ENCODE measurements at places on chromosomes 1 and 21. TPM values are rescaled to one million over a fixed set of nuclear protein-coding genes. Genes with fewer than 3 reads are reported as not detected.

The ARHGAP30 gene
- 0.07 TPM for total RNA-seq

The SLAMF7 gene
- 0.06 TPM for total RNA-seq

The GPR37L1 gene
- total RNA-seq, result 0.07 TPM

GRCh38 chr1:5493851-5494311, 498.3 kb downstream of the NPHP4 start:
- no peak for DNase-seq

DNA sequence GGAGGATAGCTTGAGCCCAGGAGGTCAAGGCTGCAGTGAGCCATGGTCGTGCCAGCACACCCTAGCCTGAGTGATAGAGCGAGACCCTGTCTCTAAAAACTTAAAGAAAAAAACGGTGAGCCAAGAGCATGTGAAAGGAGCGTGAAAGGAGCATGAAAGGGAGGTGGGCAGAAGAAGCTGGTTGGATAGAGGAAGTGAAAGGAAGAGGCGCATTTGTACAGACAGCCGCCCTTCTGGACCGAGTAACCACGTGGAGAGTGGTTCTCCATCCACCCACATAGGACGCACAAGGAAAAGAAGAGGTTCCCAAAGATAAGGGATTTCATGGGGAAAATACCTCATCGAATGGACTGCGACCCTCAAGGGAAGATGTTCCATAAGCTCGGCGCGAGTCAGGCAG, 60.4 kb upstream of the IFNAR2 start:
- no peak for DNase-seq

DNA sequence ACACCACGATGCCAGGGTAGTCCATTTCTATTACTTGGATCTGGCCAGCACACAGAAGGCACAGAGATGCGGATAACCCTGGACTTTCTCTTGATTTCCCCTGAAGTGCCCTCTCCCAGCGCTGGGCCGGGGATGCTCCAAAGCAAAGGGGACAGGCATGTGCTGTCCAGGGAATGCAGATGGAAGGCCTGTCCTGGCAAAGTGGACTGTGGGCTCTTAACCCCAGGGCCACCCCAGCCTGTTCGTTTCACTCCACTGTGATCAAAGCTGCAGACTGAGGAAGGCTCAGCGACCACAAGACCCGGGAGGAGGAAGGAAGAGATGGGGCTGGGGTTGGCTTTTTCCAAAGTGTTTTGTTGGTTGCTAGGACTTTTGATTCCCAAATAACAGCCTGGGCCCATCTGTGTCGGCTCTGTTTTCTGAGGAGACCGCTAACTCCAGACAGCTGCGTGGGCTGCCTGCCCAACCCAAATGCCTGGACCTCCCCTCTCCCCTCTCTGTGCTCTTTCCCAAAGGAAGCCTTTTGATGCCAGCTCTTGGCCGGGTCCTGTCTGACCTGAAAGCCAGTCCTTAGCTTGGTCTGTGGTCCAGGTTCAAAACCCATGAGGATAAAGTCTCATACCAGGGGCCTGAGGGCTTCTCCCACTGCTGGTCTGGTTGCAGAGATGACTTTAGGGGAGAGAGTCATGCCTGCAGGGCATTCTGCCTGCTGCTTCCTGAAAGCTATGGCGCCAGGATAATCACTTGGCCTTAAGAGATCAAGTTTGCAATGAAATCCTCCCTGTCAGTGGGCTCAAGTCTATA, 119.6 kb upstream of the CD34 start:
- DNase-seq, result no peak

DNA sequence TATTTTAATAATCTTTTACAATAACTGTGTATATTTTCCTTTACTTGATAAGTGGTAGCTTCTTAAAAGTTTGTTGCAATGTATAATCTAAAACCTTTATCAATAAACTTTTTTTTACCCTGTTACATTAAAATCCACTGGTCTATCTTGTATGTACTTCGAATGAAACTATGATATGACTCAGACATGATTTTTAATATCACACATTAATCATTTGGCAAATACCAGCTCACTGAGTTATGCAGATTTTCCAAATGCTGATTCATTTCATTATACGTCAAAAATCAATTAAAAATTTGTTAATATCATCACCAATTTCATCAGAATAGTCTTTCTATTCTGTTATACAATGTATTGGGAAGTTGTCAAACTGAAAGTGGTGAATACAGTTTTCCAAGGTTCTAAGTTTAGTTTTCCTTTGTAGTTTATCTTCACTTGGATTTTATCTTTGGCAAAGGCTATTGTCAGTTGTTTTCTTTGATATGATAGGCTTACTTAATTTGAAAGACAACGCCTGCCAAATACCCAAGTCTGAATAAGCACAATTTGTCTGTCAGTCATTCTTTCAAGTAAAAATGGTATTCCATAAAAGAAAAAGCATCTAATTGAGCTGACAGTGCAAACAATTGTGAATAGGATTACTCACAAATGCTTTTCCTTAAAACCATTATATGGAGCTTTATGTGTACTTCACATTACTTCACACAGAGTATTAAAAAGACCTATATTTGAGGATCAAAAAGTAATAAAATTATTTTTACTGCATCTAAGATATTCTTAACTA, 127.0 kb downstream of the NME7 start:
- no peak for DNase-seq

- no peak for DNase-seq
Measured at GRCh38 chr1:212495766-212496494, 63.2 kb downstream of the NENF start.

GRCh38 chr1:232900818-232901217, 49.6 kb upstream of the NTPCR start:
- DNase-seq, result no peak

DNA sequence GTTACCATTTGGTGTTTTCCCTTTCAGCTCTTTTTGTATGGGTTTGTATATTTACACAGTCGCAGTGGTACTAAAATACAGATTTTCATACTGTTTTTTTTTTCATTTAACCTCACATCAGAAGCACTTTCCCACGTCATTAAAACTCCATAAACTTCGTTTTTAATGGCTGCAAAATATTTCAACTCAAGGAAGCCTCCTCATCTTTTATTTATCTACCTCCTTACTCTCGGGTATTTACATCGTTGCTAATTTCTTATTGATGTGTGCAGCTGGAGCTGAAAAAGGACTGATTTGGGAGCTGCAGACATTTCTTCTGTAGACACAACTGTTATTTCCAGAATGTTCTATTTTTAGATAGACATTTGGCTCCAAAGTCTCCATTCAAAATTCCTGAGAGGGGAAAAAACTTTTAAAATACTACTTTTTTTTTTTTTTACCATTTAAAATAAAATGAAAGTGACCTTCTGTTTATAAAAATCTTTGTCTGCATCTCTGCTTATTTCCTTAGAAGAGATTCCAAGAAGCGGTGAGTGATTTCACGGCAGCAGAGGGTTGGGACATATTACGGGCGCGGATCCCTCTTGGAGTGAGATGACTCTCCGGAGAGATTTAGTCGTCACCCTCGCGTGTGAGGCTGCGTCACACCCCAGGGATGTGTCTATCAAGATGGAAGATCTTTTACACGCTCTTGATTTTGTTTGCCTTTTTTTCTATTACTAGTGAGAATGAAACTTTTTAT, 10.1 kb downstream of the RUNX3 start:
- DNase-seq, result no peak

GRCh38 chr1:155218854-155219591, 10.5 kb downstream of the MTX1 start:
- DNase-seq, result no peak

DNA sequence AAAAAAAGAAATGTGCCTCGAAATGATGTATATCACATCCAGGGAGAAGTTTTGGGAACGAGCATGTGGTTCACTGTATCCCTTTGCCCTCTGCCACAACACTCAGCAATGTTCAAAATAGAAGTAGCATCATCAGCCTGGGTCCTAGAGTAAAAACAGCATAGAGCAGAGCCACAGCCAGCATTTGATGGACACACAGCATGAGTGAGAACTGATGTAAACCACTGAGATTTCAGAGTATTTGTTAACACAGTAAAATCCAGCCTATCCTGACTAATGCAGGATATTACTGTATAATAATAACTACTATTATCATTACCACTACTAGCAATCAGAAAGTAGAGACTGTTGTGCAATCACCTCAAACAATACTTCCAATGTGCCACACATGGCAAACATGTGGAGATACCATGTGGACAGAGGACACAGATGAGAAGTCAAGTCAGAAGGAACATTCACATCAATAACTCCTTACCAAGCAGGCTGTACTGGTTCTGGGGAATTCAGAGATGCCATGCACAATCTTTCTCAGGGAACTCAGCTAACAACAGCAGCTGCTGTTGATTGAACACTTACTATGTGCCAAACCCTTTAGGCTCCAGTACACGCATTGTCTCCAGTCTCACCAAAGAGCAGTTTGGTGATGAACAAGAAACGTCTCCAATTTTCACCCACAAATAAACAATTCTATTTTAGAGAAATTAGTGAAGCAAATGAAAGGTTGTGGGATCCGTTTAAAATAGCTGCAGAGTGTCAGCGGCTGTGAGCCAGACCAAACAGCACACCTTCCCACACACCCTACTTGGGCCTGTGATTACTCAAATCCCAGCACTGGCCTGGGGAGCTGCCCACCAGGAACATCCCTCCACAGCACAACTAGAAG, 16.6 kb upstream of the GFI1 start:
- no peak for DNase-seq

DNA sequence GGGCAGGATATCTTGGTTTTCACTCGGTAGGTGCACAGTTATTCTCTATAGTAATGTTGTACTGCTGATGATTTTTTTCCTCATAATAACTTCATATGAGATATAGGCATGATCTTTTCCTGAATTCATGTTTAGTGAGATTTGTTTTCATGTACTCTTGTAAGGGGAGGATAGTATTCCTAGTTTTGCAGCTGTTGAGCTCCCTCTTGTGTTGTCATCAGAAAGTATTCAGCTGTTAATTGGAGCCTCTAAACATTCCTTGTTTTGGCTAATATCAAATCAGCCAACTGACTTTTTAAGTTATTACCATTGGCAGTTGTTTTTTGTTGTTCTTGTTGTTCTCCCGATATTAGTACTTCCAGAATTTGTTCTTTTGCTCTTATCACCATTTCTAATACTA, 24.4 kb downstream of the OR10R2 start:
- peak; percentile 10 for DNase-seq

DNA sequence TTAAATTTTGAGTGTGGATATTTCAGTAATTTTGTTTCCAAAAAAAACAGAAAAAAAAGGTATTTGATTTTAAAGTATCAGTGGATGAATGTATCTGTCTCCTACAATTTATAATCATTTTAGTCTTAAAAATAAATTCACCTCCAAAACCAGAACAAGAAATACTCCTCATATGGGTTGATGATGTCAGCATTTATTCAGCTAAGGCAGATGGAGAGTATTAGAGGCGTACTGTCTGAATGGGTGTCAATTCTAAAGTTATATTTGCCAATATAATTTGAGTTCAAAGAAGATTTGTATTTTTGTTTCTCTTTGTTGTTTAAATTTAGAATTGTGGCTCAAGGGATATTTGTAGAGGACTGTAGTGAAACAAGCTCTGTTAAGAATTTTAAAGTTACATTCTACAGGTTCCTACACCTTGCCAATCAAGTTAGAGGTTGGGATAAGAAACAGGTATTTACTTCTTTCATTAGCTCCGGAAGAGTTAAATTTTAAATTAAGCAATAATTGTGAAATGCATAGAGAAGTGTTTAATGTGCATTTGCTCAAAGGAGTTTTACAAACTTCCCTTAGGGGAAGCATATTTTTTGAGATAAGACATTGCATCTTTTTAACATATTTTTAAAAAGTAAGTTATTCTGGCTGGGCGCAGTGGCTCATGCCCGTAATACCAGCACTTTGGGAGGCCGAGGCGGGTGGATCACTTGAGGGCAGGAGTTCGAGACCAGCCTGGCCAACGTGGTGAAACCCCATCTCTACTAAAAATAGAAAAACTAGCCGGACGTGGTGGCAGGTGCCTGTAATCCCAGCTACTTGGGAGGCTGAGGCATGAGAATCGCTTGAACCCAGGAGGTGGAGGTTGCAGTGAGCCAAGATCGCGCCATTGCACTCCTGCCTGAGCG, 1.2 kb downstream of the PLA2G4A start:
- no peak for DNase-seq

GRCh38 chr1:201903135-201903534, 14.4 kb downstream of the SHISA4 start:
- no peak for DNase-seq

- no peak for DNase-seq
Measured at GRCh38 chr1:110420874-110421793, 13.6 kb upstream of the LAMTOR5 start.

DNA sequence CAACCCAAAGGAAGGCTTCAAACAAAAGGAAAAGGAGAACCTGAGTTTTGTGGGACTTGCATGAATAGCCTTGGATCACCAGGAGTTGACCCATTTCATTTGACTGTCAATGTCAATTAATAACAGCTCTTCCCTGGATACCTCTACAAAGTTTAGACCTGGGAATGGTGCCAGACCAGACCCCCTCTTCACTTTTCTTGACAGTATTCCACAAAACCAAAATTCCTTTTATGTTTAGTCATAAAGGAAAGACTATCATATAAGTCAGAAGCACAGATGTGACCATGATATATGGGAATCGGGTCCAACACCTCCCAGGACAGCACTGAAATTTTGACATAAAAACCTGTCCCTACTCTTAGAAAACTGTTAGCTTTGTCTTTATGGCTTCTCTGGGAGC, 191.8 kb downstream of the LYPLAL1 start:
- no peak for DNase-seq

- DNase-seq, result no peak
Measured at GRCh38 chr1:234842726-234843641, 233.0 kb upstream of the IRF2BP2 start.

GRCh38 chr1:44229435-44230167, 16.3 kb downstream of the DMAP1 start:
- no peak for DNase-seq

GRCh38 chr1:85707267-85707989, 805 bp downstream of the ZNHIT6 start:
- no peak for DNase-seq

- no peak for DNase-seq
Measured at GRCh38 chr1:19700079-19700777, 35.6 kb downstream of the HTR6 start.

- no peak for DNase-seq
Measured at GRCh38 chr1:177809819-177810218, 160.0 kb downstream of the SEC16B start.

DNA sequence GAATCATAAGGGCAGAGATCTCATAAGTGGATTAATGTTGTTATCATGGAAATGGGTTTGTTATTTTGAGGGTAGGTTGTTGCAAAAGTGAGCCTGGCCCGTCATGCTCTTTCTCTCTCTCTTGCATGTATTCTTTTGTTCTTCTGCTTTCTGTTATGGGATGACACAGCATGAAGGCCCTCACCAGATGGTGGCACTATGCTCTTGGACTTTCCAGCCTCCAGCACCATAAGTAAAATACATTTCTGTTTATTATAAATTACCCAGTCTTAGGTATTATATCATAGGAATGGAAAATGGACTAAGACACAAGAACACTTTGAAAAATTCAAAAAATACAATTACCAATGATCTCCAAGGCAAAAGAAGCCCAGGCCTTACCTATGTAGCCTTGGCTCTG, 676.1 kb downstream of the PTPRU start:
- DNase-seq, result no peak

GRCh38 chr1:66022904-66023620, 230.4 kb downstream of the PDE4B start:
- no peak for DNase-seq

DNA sequence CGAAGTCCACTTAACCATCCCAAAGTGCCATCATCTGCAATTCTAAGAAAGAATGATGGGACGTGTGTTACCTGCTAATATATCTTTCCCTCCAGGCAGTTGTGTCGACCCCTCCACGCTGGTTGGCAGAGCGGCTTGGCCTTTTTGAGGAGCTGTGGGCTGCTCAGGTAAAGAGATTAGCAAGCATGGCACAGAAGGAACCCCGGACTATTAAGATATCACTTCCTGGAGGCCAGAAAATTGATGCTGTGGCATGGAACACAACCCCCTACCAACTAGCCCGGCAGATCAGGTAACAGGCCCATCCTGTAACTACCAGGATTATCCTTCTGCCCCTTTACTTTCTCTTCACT, 520 bp downstream of the TARS2 start:
- no peak for DNase-seq

Measured in epithelial cell of proximal tubule (primary cell).